ENCODE measurements at places on chromosomes 13 and 19. TPM values are rescaled to one million over a fixed set of nuclear protein-coding genes. Genes with fewer than 3 reads are reported as not detected.

The ICAM4 gene
- total RNA-seq = 2.3 TPM

The AKAP11 gene
- 28.7 TPM for total RNA-seq

GRCh38 chr19:27744926-27745768 is 1467.8 kb downstream of the UQCRFS1 start:
- peak; percentile 51 for DNase-seq

DNA sequence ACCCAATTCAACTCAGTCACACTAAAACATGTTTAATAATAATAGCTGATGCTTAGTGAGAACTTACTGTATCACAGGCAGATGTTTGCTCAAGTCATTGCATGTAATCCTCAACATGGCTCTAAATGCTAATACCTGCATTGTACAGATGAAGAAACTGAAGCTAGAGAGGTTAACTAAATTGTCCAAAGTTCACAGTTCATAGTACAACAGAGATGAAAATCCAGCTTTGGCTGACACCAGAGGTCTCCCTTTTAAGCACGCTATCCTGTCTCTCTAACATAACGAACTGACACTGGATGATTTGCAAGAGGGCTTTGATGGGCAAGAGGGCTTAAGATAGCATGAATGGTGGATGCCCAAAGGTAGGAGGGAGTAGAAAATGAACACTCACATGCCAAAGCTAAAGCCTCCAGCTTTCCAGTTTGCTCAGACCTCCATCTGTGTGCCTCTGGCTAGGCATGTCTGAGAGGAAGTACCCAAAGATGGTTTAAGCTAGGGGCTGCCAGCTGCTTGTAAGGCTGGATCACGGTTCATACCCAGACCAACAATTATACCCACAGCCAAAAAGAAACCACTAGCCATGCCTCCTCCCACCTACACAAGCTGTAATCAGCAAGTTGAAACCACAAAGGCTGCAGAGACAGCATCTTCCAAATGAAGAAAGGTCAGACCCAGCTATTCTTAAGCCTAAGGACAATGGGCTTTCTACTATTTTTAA is 196.9 kb upstream of the UBL3 start:
- no peak for DNase-seq

DNA sequence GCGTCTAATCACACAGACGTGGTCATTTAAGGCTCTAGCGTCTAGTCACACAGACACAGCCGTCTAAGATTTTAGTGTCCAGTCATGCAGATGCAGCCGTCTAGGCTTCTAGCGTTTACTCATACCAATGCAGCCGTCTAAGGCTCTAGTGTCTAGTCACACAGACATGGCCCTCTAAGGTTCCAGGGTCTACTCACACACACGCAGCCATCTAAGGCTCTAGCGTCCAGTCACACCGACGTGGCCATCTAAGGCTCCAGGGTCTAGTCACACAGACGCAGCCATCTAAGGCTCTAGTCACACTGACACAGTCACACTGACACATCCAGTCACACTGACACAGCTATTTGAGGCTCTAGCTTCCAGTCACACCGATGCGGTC is 55.7 kb downstream of the KLF2 start:
- no peak for DNase-seq
